Caudate nucleus (tissue), 63 donors: ENCODE measurements at places on chromosomes 12 and 14.

DNA sequence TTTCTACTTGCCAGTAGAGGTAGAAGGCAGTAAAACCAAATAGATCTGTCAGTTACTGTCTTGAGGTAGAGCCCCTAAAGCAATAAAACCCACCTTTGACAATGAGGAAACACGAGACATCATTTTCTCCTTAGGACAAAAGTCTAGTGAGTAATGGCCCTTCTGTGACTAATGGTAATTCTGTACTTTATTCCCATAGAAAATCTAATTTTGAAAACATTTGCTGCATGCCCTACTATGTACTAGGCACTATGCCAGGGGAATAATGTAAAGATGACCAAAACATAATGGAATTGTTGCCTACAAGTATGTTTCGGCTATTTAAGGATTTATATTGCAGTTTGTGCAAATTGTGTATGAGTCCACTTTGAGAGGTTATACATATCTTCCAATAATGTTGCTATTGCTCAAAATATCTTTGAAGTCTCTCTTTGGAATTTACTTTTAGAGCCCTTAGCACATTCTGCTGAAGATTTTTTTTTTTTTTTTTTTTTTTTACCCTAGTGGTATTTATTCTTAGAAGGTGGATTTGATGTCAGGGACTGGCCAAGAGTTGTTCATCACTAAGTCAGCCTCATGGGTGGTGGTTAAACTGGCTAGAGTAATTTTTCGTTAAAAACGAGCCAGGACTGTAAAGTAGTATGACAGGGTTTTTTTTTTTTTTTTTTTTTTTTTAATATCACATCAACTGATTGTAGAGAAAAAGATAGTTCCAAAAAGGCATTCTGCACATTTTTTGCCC is 109.7 kb downstream of the CRADD start:
- DNase-seq: no peak

- no peak for DNase-seq
Observed at GRCh38 chr12:66025477-66025876, 105.1 kb downstream of the LLPH start.

DNA sequence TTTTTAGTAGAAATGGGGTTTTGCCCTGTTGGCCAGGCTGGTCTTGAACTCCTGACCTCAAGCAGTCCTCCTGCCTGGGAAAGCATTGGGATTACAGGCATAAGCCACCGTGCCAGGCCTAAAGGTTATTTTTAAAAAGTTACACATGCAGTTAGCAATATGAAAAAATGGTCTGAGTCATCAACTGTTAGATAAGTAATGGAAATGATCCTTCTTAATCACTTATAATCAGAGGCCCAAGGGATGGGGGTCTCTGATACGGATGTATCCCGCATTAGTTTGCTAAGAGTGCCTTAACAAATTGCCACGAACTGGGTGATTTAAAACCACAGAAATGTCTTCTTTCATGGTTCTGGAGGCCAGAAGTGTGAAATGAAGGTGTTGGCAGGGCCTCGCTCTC is 54.1 kb upstream of the FERMT2 start:
- DNase-seq: no peak

- DNase-seq: no peak
Observed at GRCh38 chr12:5723071-5723470, 222.0 kb downstream of the ANO2 start.

DNA sequence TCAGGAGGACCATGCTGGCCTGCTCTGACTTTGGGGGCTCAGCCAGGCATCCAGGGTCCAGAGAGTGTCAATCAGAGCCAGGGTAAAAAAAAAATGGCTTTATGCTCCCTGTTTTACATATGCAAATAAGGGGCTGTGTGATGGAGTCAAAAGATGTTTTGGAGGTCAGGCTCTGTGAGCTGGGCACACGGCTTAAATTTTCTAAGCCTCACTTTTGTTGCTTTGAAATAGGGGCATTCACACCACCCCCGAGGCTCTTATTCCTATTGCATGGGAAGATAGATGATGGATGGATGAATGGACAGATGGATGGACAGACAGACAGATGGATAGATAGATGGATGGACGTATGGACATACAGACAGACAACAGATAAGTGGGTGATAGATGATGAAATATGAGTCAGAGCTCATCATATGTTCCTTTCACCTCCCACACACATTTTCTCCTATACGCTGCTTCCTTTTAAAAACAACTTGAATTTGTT is 42.7 kb downstream of the RIN3 start:
- DNase-seq: no peak

GRCh38 chr12:91007531-91008290 is 2.9 kb upstream of the EPYC start:
- no peak for DNase-seq

- no peak for DNase-seq
Observed at GRCh38 chr12:24363177-24363754, 413.8 kb upstream of the SOX5 start.

DNA sequence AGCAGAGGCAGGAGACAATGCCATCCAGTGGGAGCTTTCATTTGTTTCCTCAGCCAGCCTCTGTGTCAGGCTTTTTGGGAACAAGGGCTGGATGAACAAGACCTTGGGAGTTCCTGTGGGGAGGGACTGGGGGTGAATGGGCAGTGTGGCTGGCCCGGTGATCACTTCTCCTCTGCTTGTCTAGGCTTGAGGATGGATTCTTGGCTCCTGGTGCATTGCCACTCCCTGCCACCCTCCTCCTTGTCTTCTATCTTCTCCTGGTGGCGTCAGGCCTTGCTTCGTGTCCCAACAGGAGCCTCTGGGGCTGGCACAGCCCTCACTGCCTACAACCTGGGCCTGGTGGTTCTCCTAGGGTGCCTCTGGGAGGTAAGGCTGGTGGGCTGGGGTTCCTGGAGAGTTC is 25.0 kb upstream of the KCNA5 start:
- no peak for DNase-seq

DNA sequence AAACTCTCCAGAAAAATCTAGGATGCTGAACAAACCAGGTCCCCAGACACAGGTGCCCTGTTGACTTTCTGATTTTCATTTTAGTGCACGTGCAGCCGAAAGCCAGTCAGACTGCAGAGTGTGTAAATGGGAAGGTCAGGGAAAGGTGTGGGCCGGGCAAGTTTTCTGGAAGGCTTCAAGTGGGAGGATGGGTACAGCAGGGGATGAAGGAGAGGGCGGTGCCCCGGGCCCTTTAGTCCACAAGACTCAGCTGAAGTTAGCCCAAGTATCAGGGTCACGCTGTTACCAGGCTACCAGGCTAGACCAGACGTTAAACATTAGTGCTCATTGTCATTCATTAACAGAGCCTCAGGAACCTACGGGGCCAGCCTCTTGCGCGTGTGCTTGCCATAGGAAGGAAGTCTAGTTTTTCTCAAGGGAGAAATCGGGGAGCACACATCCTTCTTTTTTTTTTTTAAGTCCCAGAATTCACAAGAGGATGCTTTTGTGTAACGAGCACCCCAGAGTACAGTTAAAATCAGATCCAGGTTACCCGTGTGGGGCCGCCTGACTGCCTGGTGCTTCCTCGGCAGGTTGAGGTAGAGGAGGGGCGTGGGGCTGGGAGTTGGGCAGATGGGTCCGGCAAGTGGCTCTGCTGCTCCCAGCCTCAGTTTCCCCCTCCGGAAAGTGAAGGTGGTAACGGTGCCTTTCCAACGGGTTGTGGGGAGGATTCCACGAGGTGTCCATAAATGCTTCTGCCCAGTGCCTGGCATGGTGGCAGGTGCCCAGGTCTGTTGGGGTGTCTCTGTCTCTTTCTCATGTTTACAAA is 19.1 kb downstream of the BCL7A start:
- no peak for DNase-seq

DNA sequence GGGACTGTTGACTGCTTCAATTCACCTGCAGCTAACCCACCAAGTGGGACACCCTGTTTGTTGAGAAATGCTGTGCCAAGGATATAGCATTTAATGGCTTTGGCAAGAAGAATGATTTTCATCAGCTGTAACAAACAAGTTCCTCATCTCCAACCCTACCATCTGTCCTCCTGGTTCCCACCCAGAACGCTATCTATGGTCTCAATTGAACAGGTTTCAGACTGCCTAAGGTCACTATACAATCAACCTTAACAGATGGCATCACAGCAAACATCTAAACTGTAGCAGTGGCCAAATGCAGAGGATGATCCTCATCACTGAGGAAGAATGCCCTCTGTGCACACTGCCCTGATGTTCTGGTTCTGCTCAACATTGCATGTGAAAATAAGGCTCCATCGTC is 546.2 kb upstream of the FOXG1 start:
- DNase-seq: no peak

DNA sequence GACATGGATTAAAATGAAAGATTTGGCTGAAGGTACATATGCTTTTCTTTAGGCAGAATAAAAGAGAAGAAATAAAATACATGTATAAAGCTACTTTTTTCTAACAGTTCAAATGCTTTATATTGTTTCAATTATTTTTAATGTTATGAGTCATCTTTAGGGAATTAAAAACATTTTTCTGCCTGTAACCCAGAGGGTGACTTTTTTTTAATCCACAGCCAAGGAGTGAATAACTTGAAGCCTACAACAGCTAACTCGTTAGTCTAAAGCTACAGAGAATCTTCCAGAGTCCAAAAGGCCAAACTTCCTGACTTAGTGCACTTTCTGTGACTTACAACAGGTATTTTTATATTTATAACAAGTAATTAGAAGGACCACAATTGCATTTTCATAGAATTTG is 151.6 kb downstream of the SEC23A start:
- DNase-seq: no peak

GRCh38 chr12:80848858-80849257 is 88.9 kb downstream of the LIN7A start:
- no peak for DNase-seq

DNA sequence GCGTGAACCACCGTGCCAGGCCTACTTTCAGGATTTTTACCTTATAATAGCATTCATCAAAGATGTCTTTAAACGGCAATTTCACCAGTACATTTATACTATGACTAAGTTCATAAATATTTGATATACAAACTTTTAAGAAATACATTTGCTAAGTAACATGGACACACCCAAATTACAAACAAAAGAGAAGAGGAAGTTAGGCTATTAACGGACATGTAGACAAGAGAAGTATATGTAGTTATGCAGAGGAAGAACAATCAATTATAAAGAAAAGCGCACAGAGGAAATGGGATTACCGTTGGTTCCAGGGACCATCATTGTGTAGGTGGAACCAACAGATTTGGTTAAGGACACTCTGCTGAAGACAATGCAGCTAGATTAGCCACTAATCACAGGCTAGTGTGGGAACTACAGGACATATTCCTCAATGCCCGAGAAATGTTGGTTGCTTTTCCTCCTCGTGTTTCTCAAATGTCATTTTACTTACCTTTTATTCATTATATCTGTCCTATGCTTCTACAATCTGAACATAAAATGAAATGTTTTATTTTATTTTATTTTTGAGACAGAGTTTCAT is 24.0 kb upstream of the PKP2 start:
- no peak for DNase-seq

- no peak for DNase-seq
Observed at GRCh38 chr12:50986966-50987737, 34.8 kb downstream of the HIGD1C start.

DNA sequence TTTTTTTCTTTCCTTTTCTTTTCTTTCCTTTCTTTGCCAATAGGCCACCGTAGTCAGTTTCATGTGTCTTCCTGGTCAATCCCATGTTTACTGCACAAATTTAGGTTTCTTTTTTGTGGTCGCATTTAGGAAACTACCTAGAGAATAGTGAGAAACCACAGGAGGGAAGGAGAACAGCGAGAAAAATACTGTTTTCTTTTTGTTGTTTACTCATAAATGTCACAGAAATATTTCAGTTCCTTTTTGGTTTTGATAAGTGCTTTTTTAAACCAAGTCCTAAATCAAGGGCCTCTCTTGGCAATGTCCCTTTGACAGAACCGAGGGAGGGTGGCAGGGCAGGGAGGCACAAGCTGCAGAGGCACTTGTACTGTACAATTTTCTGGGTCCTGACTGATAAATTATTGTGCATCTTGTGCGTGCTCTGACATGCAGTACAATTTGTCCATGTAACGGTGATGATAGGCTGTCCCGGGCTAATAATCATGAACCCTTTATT is 326.1 kb downstream of the CACNA1C start:
- no peak for DNase-seq

DNA sequence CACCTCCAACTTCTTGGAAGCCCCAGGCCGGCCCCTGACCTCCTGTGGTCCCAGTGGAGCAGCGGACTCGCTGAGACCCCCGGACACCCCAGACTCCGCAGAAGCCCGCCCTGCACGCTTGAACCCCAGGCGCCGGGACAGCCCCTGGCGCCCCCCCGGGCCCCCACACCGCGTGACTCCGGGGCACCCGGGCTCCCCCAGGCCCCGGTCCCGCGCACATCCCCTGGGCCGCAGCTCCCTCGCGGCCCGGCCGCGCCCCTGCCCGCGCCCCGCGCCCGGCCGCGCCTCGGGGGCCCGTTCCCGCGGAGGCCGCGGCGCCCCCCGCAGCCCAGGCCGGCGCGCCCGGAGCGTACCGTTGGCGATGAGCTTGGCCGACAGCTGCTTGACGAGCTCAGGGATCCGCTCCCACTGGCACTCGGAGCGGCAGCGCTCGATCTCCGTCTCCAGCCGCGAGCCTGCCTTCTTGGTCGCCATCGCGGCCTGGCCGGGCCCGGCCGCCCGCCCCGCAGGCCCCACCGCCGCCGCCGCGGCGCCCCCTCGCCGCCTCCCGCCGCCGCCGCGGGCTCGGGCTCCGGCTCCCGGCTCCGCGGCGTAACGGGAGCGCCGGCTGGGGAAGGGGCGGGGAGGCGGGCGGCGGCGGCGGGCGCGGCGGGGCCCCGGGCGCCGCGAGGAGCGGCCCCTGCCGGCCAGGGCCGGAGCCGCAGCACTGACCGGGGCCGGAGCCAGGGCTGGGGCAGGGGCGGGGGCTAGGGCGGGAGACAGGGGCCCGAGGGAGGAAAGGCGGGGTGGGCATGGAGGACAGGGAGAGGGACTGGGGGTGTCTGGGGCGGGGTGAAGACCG is at the start of gene TTC7B:
Gene TTC7B (minus strand): TSS at position 609 of the 841 bp plus-strand sequence. CDS start 135 bp downstream, at position 474.
- no peak for DNase-seq

- no peak for DNase-seq
Observed at GRCh38 chr12:108468196-108468968, 46.7 kb upstream of the FICD start.

DNA sequence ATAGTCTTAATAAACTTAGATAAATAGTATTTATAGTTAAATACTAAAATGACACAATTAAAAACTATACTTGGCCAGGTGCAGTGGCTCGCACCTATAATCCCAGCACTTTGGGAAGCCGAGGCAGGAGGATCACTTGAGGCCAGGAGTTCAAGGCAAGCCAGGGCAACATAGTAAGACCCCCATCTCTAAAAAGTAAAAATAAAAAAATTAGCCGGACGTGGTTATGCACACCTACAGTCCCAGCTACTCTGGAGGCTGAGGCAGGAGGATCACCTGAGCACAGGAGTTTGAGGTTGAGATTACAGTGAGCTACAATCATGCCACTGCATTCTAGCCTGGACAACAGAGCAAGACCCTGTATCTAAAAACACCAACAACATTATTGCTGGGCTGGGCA is 16.0 kb downstream of the CINP start:
- DNase-seq: no peak

DNA sequence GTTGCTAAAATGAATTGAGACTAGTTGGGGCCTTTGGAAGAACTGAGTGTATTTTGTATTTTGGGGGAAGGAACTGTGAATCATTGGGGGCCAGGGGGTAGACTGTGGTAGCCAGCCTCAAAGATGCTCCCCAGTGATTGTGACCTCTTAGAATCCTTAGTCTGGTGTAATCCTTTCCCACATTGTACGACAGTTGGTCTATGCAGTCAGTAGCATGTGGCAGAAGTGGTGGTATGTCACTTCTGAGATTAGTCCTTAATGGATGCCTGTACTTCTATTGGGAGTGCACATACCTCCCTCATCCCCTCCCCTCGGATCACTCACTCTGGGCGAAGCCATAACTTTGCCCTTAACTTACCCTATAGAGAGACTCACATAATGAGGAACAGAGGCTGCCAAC is 48.0 kb downstream of the USP15 start:
- no peak for DNase-seq

GRCh38 chr12:115008929-115009328 is 325.0 kb upstream of the TBX3 start:
- DNase-seq: no peak
